ENCODE measurements at places on chromosomes 7 and 10.

DNA sequence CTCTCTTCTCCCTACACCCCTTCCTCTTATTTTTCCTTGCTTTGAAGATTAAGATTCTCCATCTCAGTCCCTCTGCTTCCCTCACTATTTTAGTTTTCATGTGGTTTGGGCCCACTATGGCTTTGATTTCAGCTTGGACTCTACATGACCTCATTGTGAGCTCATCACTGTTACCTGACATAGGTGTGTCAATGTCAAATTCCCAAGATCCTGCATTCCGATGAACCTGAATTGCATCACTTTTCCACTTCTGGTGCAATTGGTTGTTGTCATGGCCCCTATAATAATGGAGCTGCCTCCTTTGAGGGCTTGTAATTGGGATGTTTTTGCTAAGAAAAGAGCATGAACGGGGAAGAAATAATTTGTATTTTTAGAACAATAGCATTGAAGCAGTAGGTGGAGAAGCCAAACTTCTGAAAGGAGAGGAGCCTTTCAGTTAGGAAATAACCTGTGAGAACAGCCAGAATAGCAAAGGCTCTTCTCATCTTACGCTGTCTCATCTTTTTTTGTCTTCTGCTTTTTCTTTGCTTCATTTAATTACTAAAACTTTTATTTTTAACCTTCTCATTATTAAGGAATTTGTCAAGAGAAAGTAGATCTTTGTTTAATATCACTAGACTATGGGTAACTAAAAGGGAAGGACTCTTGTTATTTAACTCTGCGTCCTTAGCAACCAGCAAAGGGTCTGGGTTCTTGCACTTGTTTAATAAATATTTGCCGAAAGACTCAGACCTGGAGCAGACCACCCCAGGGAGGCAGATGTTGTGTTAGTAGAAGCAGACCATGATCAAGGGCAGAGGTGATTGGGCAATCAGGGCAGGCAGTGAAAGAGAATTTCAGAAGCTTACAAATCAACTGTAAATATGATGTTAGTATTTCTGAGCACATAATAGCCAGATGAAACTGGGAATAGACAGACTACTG is 95.4 kb downstream of the TES start:
- DNase-seq, result no peak

DNA sequence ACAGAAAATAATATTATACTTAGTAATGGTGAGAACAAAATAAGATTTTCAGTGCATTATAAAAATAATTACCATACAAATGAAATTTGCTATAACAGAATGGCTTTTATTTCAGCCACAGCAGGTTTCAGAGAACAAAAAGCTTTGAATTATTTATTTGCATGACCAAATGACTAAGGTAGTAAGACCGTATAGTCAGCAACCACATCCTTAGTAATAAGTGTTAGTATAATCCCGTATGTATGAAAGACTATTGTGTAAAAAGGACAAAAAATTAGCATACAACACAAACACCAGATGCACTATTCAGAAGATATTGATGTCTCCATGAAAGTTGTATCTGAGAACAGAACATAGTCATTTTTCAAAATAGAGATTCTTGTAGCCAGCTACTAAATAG is 12.2 kb downstream of the PDZD8 start:
- DNase-seq, result peak; percentile 29

DNA sequence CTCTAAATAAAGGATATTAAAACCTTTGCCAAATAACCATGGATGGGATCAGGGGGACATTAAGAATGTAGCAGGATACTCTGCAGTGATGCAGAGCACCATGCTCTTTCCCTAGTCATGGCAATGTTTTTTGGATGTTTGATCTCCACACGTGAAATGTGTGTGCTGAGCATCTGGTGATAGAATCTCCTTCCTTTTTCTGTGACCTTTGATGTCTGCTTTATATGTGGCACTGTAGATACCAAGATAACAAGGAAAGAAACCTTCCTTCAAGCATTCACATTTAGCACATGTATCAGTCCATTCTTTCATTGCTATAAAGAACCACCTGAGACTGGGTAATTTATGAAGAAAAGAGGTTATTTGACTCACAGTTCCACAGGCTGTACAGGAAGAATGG is 87.7 kb upstream of the CYP2C9 start:
- no peak for DNase-seq

- no peak for DNase-seq
Observed at GRCh38 chr10:412109-412508, 276.9 kb downstream of the ZMYND11 start.

- no peak for DNase-seq
Observed at GRCh38 chr10:129771024-129771423, 193.1 kb downstream of the EBF3 start.

DNA sequence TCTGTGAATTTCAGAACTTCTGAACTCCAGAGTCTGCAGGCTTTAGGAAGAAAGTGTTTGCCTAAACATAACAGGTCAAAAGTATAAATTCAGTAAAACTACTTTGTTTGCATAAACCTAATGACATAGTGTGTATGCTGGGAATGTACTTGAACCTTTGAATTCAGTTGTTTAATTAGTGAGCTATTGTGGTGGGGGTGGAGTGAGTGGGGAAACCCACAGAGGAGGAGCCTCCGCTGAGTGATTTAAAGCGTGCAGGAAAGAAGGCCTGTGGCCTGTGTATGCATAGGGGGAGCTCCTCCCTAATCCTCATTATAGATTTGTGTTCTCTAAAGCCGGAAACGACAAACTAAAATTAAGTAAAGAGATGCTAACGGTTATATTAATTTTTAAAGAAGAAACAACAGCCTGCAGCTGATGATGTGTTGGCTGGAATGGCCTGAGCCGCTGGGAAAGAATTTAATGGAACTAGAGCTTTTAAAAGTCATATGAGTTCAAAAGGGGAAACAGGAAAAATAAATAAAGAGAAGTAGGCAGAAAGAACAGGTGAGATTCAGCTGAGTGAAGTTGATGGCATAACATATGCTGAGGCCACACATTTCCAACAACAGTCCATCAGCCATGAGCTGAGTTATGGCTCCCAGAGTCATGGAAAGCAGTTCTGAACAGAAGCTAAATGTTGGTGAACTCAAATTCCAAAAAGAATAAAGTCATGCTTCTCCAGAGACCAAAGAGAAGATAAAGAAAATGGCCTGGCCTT is 595.0 kb downstream of the GRM8 start:
- no peak for DNase-seq

- peak; percentile 9 for DNase-seq
Observed at GRCh38 chr7:116139807-116140206, 70.5 kb upstream of the TES start.

DNA sequence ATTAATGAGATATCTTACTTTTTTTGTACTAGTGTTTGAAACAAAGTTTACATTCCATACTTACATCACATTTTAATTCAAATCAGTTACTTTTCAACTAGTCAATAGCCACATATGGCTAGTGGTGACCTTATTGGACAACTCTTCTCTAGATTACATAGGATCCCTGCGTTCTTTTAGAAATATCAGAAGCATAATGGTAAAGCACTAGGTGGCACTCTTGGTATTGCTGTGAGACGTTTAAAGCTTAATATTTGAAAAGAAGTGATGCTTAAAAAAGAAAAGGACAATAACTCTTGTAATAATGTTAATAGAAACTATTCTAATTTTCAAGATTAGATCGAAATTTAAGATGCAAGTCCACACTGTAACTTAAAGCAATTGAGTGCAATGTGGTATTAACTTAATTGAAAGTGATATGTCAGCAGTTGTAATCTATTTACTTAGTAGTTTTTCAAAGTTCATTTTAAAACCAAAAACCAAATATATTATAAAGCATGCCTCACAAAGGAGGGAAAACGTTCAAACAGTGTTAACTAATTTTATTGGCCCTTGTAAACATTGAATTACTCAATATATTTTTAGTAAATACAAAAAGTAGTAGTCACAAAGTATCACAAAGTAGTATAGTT is 339.1 kb downstream of the ATRNL1 start:
- DNase-seq, result peak; percentile 7

DNA sequence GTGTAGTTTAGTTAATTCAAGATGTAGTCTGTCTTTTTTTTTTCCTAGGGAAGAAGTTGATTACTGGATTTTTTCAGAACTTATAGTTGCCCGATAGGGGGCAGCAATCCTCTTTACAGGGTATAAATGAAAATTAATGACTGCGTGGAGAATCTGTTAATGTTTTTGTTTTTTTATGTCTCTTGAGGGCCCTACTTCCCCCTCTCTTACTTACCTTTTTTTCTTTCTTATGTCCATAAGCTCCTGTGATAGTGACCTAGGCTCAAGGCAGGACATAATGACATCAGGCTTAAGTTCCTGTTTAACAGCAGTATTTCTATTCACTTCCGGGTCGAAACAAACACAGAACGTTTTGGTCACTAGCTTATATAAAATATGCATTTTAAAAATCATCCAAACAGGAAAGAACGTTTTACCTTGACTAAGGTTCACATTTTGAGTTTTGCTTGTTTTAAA is 18.8 kb downstream of the CDC123 start:
- peak; percentile 72 for DNase-seq

DNA sequence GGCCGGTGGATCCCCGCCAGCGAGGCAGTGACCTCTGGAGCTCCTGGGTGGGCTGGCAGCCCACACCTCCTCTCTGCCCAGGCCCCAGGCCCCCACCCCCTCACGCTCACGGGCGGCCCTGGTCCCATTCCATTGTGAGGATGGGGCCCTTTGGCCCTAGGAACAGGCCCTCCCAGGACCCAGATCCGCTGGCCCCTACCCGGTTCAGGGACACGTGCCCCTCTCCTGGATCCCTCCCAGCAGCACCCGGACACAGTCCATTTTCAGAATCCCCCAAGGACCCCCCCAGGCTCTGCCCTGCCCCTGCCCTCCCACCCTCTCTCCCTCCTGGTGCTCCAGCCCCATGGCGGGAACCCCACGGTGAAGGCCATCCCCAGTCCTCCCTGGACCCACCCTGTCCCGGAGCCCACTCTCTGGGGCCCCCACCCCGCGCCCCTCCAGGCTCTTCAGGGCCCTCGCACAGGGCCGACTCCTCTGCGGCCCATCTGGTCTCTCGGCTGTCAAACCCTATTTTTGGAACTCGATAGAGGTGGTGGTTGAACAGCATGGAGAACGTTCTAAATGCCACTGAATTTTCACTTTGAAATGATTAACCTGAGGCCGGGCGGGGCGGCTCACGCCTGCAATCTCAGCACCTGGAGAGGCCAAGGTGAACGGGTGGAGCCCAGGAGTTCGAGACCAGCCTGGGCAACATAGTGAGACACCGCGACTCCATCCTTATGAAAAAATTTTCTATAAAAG is 8.1 kb downstream of the ADAP1 start:
- DNase-seq, result no peak

DNA sequence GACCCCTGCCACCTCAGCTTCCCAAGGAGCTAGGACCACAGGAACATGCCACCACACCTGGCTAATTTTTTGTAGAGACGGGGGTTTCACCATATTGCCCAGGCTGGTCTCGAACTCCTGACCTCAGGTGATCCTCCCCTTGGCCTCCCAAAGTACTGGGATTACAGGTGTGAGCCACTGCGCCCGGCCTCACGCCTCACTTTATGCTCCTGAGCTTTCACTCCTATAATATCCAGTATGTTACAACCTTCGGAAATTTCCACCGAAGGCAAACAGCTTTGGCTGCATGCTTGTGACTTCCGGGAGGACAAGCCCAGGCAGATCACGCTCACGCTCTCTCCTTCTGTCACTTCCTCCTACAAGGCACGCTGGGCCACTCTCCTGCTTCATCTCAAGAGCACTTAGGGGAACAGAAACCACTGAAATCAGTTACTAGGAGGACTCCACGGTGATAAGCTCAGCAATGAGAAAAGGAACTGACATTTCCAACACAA is 4.4 kb upstream of the MAD1L1 start:
- DNase-seq, result no peak

- DNase-seq, result peak; percentile 72
Observed at GRCh38 chr7:3605222-3605621, 304.2 kb downstream of the SDK1 start.

DNA sequence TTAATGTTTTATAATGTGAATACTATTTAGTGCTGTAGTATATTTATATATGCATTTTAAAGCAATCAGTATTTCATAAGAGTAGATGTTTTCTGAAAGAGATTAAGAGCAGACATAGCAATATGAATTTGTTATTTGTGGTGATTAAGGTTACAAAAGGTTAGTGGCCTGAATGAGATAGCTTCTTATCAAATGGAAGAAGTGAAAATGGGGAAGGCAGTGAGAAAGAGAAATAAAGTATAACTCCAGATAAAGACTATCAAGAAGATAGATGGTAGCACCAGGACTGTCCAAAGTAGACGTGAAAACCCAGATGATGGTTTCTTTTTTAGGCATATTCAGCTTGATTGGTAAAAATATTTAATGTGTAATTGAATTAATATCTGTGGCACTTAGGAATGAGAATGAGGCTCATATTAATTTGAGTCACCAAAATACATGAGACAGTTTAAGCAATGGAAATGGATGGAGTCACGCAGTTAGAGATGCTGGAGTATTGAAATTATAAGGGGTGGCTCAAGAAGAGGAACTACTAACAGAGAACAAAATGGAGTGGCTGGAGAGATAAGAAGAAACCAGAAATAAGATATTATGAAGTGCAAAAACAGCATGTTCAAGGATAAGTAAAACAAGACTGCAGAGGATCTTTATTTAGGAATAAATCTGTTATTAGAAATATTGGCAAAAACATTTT is 288.0 kb upstream of the SEMA3C start:
- DNase-seq, result no peak

DNA sequence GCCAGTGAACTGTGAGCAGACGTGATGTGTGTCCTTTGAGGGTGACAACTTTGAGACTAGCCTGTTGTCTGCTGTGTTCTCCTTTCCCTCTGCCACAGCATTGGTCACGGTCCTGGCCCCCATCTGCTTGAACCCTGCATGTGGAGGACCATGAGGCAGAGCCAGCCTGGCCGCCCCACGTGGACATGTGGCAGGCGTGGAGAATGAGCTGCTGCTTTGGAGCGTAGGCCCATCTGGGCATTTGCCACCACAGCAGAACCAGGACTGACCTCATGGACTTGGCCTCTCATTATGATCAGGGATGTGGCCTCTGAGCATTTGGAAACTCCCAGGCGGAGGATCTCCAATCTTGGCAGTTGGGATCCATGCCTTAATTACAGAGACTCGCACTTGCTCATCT is 448.5 kb downstream of the TCERG1L start:
- DNase-seq, result no peak

DNA sequence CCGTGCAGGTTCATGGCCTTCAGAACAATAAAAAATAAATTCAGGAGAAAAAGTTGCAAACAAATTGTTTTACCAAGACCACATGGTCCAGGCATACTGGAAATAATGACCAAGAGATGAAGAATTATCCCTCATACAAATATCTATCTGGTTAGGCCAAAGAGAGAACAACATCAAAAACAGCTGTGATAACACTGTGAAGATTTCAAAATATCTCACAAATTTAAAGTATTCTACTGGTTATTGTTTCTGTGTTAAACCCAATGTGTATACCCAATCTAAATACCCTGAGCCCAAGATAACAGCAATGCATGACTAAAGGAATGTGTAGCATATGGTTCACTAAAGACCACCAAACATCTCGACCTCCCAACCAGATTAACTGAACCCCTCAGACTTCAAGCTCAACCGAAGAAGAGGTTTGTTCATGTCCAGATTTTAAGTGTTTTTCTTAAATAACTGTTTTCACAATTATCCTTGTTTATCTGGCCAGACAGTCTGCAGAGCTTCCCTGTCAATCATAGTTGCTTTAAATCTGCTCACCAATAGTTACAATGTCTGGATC is 10.9 kb downstream of the OR9A2 start:
- DNase-seq, result peak; percentile 26

- DNase-seq, result no peak
Observed at GRCh38 chr10:104028823-104029520, 56.7 kb downstream of the COL17A1 start.

- peak; percentile 51 for DNase-seq
Observed at GRCh38 chr10:73889014-73889413, 14.7 kb upstream of the CAMK2G start.

GRCh38 chr7:30738026-30738915 is 13.7 kb upstream of the INMT start:
- DNase-seq, result no peak

GRCh38 chr7:31705377-31705776 is 18.4 kb downstream of the PPP1R17 start:
- DNase-seq, result no peak
